Stimulated activated CD8-positive, alpha-beta memory T cell treated with anti-CD3 and anti-CD28 coated beads, Interleukin-15, amount 100 ng/mL, for 4 hours (primary cell): ENCODE measurements at places on chromosomes 3 and 15.

- no peak for DNase-seq
These were observed 62.1 kb downstream of the PLXNA1 start for GRCh38 chr3:127044996-127045395.

GRCh38 chr15:40130799-40131502, 22.3 kb upstream of the BMF start:
- no peak for DNase-seq

DNA sequence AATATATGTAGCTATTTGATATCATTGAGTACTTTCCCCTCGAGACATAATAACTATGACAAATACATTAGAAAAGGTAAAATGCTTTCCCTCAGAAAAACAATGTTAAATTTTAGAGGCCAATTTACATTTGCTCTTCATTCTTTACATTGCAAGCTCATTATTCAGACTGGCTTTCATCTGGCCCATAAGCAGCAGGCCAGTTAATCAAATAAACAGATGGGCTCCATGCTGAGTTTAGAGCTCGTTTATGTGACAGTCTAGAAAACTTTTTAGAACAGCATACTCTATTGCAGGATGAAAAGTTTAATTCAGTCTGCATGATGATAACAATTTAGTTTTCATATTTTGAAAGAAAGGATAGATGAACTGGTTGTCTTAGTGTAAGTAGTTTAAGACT, 150.6 kb downstream of the DUT start:
- DNase-seq = no peak

DNA sequence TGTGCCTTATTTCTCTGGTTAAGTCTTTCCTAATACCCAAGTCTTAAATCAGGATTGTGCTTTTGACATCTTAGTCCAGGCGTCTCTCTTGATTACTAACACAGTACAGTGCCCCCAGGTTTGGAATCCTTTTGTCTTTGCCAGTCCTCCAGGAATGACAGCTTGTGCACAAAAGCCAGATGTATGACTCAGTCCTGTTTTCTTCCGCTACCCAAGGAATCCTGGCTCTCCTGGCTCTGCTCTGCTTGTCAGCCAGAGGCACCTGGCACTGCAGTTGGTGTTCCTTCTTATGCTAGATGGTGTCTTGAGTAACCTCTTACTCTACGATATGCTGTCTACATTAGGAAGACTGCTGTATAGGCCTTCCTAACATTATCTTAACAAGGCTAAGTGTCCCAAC, 728.2 kb upstream of the NECTIN3 start:
- no peak for DNase-seq

GRCh38 chr3:106425916-106426315, 557.1 kb upstream of the CBLB start:
- no peak for DNase-seq

DNA sequence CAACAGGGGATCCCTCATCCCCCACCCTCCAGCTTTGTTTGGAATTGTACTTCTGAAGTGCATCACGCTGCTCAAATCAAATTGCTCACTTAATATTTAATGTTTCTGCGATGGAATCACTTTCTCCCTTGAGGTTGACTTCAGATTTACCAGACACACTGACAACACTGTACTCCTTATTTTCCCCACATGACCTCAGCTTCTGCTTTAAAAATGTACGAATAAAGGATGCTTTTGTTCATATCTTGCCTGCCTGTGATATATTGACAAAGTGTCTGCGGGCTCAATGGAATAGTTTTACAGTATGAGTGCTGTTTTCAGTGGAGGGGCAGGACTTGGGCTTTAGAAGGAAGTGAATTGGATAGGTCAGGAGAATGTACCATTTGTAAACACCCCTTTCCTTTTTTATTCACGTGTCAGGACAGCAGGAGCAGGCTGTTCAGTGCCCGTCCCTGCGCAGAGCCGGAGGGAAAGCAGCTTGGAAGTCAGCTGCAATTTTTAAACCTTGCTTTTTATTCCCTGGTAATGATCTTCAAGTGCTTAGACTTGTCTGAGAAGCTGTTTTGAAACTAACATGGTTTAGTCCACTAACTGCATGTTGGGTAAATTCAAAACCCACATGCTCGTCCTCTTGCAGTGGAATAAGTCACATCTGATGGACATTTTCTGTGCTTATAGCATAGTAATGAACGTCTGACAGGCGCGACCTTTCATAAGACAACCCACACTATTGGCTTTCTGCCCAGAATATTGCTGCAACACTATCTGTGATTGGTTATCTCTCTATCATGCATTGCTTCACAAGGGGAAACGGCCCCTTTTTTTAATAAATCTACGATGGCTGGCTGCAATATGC, 29.9 kb downstream of the MBNL1 start:
- no peak for DNase-seq

DNA sequence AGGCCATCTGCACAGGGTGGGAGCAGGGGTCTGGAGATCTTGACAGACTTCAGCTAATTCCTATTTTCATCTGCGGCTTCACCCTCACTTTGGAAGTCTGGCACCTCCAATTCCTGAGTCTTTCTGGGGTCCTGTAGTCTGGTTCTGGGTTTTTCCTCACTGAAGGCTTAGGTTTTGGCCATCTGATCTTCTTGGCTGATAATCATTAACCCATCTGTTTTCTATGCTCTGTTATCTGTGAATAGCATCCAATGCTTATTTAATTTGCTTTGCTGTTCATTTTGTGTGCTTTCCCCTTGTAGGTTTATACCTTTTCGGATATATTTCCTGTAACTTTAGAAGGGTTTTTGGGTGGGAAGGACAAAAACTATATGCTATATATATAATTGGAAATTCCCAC, 17.6 kb downstream of the TATDN2 start:
- no peak for DNase-seq

GRCh38 chr3:102510663-102511062, 75.8 kb downstream of the ZPLD1 start:
- no peak for DNase-seq

- no peak for DNase-seq
These were observed 289.1 kb downstream of the TIGIT start for GRCh38 chr3:114582929-114583328.

GRCh38 chr3:55174747-55175146, 246.9 kb upstream of the LRTM1 start:
- DNase-seq = no peak

GRCh38 chr15:41942886-41943285, 29.5 kb downstream of the EHD4 start:
- DNase-seq = no peak

- DNase-seq = no peak
These were observed 270.0 kb upstream of the TPRG1 start for GRCh38 chr3:188901671-188902287.

GRCh38 chr3:154060238-154061000, 60.8 kb upstream of the ARHGEF26 start:
- no peak for DNase-seq

DNA sequence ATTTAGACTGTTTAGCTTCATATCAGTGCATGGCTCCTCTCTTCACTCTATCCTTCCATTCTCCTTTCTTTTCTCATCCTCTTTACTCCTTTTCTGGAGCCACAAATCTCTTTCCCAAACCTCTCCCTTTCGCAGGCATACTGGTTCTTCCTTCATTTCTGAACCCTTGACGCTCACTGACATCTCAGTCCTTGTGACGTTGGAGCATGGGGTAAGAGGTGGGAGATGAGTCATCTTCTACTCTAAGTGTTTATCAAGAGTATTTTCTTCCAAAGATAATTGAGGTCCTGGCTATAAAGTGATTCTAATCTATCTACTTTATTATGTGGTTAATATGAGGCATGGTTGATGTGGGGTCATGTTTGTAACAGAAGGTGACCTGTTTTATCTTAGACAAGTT, 414.2 kb downstream of the AGBL1 start:
- DNase-seq = no peak

GRCh38 chr3:196339044-196339443, 856 bp upstream of the TM4SF19 start:
- DNase-seq = no peak

GRCh38 chr15:40016224-40016865, 22.6 kb downstream of the SRP14 start:
- no peak for DNase-seq

DNA sequence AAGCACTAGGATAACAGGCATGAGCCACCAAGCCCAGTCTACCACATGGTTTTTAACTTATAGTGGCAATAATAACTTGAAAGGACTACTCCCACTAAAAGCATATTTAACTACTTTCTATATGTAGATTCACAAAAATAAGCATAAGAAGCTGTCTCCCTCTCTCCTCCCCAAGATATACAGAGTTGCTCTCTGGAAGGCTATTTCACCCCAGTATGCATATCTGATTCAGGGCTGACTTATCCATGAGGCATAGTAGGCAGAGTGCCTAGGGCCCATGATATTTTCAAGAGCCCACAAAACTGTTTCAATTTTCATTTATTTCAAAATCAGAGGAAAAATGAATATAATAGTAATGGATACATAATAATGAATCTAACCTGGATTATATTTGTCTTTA, 20.5 kb downstream of the ATP8B4 start:
- no peak for DNase-seq

DNA sequence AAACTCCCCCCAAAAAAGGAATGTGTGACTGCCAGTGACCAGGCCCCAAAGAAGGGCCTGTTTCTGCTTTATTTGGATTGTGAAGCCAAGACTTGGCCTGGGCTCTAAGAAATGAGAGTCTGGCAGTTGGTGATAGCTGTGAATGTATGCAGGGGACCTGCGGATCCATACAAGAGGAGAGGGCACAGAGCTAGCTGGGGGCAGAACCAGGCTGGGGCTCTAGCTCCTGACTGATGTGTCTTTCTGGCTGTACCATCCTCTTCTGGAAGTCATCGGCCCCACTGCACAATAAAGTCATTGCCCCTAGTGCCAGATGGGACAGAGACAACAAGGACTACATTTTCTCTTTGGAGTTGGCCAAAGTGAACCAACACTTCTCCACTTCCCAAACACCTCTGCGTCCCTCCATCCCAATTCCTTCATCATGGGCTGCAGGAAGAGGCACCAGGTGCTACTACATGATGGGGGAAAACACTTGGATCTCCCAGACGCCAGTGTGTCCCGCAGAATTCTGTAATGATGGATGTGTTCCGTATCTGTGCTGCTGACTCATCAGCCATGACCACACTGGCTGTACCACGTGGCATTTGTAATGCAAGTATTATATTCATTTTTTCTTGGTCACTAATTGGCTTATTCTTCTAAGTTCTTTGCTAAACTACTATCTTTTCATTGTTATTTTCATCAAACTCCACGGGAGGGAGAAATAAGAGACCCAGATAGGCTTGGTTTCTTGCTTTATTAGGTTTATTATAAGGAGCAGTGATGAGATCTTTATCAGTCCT, 1.7 kb upstream of the PLA2G4F start:
- no peak for DNase-seq

DNA sequence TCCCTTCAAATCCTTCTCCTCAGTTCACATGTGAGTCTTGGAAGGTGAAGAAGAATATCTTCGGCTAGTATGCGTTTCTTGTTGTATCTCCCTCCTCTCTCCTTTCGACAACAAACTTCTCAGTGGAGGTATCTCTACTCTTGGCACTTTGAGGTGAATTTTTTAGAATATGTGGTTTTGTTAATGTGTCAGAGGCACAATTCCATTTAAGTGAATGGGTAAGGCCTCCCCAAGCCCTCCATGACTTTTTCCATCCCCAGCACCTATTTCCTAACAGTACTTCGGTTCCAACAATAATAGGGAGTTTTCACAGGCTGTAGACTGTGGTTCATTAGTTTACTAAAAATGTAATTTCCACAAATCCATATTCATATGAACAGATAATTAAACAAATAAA, 74.2 kb downstream of the TM4SF4 start:
- DNase-seq = no peak

DNA sequence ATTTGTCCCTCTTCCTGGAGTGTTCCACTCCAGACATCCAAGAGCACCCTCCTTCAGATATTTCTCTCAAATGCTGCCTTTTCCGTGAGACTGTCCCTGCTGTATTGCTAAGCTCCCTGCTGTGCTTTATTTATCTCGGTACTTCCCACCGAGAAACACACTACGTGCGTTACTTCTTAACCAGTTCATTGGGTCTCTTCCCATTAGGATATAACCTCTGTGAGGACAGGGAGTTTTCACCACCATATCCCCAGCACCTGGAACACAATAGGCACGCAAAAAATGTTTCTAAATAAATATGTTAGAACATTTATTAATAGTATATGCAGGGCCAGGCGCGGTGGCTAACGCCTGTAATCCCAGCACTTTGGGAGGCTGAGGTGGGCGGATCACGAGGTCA, 308.7 kb upstream of the IL12A start:
- DNase-seq = no peak

- DNase-seq = no peak
These were observed 9.1 kb upstream of the TICRR start for GRCh38 chr15:89566181-89566580.

GRCh38 chr3:20073068-20073467, 32.8 kb downstream of the KAT2B start:
- DNase-seq = no peak

- DNase-seq = no peak
These were observed 107.0 kb downstream of the ALCAM start for GRCh38 chr3:105473521-105474223.

GRCh38 chr3:57048052-57048671, 12.3 kb upstream of the SPATA12 start:
- no peak for DNase-seq

DNA sequence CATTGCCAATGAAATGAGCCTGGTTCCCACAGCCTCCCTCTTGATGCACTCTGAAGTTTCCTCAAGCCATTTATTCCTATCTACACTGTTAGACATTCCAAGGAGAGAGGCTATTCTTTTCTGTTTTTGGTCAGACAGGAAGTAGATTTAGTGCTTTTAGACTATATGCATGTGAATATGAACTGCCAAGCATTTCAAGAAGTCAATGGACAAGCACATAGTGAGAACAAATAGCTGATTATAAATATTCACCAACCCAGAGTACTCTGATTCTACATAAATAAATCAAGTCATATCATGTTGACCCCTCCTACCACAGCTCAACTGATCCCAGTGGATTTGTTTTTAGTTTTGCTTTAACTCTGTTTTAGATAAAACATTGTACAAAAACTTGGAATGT, 412.5 kb upstream of the RARB start:
- no peak for DNase-seq

GRCh38 chr15:45456212-45457106, 66.1 kb downstream of the SLC30A4 start:
- DNase-seq = peak; percentile 31

DNA sequence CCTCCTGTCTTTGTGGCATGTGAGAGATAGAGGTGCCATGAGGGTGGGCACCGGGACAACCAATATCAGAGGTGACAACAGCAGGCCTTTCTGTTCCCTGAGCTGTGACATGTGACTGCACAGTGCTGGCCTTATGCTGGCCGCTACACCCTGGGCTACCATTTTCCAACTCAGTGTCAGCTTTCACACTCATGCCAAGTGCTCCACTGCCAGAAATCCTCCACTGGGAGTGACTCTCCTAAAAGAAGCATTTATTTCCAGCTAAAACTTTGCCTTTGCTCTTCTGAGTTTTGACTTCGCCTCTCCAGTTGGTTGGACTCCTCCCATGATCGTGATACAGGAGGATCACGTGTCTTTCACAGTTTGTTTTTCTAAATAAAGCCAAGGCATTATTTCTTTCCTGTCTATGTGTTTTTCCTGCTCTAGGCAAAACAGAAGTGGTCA, 31.4 kb downstream of the CA12 start:
- no peak for DNase-seq
